Stimulated activated CD8-positive, alpha-beta memory T cell treated with anti-CD3 and anti-CD28 coated beads, Interleukin-4, amount 100 ng/mL, for 4 hours (primary cell): ENCODE measurements at places on chromosomes 2 and 18.

GRCh38 chr2:237326266-237327171, 87.4 kb downstream of the COL6A3 start:
- no peak for DNase-seq

- DNase-seq, result no peak
Measured at GRCh38 chr2:28341208-28341891, 51.3 kb upstream of the FOSL2 start.

- no peak for DNase-seq
Measured at GRCh38 chr2:74513605-74514367, 464 bp upstream of the TLX2 start.

GRCh38 chr2:191692502-191693115, 14.7 kb downstream of the NABP1 start:
- DNase-seq, result no peak

- no peak for DNase-seq
Measured at GRCh38 chr2:219175928-219176817, 552 bp downstream of the CNPPD1 start.

GRCh38 chr18:77099485-77100370, 32.9 kb downstream of the MBP start:
- no peak for DNase-seq

GRCh38 chr18:35969676-35970075, 2.8 kb upstream of the RMP24 start:
- no peak for DNase-seq

DNA sequence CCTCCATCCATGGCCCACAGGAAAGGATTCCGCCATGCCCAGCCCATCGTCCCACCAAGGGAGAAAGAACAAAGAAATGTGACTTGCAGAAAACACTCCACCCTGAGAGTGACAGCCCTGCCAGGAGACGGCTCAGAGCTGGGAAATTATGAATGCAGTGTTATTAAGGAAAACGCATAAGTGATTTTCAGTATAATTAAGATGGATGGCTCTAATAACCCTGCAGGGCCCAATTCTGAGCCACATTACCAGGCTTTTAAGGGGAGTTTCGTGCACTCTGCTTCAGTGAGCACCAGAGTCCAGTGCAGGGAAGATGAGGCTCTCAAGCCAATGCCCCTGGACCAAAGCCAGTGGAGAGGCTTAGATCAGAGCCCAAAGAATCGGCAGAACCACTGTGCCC, 10.6 kb upstream of the TEX51 start:
- no peak for DNase-seq

DNA sequence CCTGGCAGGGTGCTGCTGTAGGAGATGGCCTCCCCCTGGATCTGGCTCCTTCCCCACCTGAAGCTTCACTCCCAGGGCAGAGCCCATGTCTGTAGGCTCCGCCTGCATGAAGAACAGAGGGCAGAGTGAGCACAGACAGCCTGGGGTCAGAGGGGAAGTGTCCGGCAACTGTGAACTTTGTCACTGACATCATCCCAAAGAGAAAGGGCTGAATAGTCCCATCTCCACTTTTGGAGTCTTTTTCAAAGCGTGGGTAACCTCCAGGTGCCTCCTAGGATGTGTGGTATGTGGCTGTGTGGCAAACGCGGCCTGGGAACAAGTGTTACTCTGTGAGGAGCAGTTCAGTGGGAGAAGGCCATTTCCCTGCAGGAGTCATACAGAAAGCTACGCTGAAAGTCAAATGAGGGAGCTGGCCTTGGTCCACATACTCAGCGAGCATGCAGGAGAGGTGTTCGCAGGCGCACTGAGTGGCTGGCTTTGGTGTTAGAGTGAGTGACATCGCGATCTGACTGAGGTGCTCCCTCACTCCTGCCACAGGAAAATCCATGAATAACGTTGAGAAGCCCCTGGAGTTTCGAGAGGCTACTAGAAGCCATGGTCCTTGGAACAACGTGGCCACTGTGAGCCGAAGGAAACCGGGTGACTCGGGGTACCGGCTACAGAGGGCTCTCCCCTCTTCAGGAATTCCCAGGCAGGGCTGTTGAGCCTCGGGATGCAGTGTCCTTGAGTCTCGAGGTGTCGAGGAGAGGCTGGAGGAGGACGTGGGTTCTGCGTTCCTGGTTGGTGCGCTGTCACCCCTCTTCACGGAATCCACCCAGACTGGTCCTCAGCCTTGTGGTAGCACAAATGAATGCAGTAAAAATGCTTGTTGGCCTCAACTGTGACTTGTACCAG, 54.7 kb downstream of the CABLES1 start:
- no peak for DNase-seq

- DNase-seq, result no peak
Measured at GRCh38 chr2:109611467-109612095, 2.2 kb downstream of the SEPTIN10 start.

DNA sequence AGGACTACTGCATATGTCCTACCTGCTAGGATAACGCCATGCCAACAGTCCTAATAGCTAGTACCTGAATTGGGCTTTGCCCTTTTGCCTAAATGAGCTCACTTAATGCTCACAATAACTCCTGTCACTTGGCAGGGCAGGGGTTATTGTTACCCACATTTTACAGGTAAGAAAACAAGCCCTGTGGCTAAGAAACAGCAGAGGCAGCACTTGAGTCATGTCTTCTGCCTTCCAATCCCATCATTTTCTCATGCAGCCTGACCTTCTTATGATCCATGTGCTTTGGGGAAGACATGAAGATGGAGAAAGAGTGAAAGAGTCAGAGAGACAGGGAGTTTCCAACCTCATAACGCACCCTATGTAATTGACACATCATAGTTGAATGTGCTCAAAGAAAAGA, 33.6 kb upstream of the LPIN1 start:
- DNase-seq, result no peak

DNA sequence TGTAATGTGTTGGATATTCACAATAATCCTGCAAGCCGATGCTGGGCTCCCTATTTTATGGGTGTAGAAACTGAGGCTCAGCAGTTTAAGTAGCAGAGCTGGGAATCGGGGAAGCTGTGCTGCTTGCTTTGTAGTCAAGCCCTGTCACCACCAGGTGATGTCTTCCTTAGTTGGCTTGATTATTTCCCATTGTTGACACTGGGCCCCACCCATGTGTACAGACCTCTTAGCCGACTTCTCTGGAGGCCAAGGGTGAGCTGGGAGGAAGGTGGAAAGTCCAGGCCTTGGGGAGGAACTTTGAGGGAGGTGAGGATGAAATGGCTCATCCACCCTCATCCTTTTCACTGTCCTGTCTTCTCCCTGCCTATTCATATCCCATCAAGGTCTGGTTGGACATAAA, 60.0 kb downstream of the CAPN13 start:
- no peak for DNase-seq

- no peak for DNase-seq
Measured at GRCh38 chr2:54636415-54637139, 86.9 kb upstream of the EML6 start.

DNA sequence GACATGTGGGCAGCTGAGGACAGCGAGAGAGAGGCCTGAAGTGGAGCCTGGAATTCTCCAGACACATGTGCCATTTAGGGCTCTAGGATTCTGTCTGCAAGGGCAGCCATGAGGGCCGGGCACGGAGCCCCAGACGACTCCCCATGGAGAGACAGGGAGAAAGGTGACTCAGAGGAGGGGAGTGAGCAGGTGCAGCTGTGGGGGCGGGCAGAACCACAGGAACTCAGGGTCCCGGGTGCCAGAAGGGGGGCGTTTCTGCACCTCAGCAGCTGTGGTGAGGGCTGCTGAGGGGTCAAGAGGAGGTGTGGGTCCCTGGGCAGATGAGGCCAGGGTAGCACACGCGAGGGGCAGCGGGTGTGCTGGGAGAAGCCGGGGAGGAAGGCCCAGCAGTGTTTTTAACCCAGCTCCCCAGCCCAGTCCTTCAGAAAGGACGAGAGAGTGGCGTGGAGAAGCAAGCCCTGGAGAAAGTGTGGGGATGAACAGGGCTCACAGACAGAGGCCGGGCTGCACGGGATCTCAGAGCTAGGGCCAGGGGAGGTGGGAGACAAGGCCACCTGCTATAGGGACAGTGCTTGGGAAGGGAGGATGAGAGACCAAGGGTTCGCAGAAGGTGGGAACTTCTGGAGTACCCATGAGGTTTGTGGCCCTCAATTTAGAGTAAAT, 7.6 kb downstream of the GPR17 start:
- no peak for DNase-seq

- DNase-seq, result no peak
Measured at GRCh38 chr2:40550085-40550484, 98.2 kb upstream of the SLC8A1 start.
